ENCODE measurements at places on chromosomes 6 and 20.

DNA sequence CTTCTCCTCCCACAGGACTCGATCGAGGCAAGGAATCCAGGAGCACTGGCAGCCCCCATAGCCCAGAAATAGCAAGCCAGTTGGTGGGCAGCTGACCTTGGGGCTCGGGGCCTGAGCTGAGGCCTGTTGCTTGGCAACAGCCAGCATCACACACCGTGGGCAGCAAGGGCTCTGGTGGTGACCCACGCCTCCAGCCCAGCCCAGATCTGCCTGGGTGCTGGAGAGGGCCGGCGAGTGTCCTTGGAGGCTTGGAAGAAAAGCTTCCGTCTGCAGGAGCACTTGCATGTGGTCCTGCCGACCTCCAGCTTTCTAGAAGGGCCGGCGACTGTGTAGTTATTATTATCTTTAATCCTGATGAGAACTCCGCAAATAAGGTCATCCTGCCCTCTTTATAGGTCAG is 67.3 kb downstream of the STK35 start:
- DNase-seq = no peak

DNA sequence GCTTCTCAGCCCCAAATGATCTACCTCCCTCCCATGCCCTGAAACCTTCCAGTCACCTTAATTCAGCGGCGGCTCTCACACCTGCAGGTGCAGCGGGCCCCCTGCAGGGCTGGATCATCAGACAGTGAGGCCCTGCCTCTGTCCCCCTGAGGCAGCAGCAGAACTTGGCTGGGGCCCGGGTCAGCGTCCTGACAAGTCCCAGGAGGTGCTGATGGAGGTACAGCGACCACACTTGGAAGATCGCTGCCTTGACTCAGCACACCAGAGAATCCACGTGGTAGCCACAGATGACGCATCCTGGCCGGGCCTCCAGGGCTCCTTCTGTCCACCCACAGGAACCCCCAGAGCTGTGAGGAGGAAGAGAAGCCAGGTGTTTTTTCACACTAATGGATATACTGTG is 116.4 kb upstream of the THBS2 start:
- no peak for DNase-seq

DNA sequence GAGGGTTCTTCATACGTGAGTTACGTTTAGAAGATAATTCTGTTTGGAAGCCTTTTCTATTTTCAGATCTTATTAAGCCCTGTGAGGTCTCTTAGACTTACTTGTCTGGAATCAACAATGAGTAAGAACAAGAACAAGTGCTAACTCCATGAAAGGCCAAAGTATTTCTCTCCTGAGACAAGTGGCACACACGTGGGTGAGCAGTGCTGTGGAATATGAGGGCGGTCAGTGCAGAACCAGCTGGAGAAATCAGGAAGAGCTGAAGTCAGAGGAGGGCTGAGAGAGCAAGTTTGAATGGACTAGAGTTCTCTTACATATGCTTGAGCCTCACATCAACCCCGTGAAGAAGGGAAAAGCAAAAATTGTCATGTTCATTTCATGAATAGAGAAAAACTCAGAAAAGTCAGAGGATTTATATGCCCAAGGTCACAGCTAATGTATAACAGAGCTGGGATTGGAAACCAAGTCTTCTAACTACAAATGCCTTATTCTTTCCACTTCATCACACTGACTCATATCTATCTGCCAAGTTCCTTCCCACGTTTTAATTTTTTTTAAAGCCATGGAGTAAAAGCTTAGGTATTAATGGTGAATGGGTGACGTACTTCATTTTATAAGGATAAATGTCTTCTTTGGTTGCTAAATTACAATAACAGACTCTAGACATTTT is 201.3 kb upstream of the DTNBP1 start:
- DNase-seq = no peak

GRCh38 chr20:34689486-34689885 is 12.6 kb upstream of the PIGU start:
- no peak for DNase-seq

DNA sequence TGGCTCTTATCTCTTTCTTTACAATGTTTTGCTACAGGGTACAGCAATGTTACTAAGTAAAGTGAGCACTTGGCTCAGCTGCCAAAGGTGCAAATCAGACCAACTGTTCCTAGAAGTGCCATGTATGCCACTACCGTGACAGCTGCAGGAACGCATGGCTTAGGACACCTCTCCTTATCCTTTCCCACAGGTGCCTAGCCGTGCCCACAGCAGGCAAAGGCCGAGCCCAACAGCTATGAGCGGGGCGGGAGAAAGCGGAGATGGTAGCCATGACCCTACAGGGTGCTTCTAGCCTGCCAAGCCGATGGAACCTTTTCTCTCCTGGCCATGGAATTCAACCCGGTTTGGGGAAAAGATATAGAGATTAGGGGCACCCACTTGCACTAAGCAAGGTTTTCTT is 97.1 kb downstream of the FAXC start:
- DNase-seq = no peak

DNA sequence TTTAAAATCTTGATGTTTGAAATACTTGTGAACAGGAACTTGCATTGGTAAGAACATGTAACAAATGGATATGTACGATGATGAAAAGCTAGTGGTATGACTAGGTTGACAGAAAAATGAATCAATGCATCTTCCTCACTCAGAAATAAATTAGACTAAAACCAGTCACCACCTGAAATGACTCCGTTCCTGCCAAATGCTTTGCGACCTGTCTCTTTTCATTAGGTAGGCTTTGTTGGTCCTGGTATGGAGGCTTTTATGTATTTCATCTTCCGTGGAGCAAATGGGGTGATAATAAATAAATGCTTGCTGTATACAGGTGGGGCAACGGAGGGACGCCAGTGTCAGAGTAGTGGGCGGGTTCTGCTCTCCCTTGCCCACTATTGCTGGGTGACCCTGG is 17.1 kb upstream of the ULBP3 start:
- no peak for DNase-seq

GRCh38 chr6:83883240-83883639 is 23.8 kb downstream of the CYB5R4 start:
- no peak for DNase-seq

Measured in NCI-H1930 (cell line).